ENCODE measurements at places on chromosomes 11 and 22. TPM values are rescaled to one million over a fixed set of nuclear protein-coding genes. Genes with fewer than 3 reads are reported as not detected.

DNA sequence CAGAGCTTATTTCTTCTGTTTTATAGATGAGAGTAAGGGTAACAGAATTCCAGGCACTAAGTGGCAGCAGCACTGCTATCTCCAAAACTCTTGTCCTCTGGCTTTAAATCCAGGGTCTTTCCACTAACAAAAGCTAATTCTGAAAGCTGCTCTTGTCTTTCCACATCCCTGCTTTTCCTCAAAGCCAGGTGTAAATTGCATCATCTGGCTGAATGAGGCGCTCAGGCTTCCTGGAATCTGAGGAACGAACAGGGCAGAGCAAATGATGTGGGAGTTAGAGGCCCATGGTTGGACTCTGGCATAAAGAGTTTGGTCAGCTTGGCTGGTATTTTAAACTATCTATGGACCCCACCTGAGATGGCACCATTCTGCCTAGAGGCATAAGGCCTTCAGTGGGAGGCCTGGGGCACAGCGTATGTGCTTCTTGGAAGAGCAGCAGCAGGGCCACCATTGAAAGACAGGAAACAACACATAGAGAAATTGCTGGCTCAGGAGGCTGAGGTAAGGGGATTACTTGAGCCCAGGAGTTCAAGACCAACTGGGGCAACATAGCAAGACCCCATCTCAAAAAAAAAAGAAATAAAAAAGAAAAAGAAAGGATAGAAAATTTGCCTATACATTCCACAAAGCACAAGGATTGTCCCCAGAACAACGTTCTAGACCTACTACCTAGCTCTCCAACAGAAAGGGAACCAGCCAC is 1.9 kb downstream of the KCNJ5 start:
- DNase-seq = no peak

GRCh38 chr22:49444781-49445180 is 382.9 kb downstream of the BRD1 start:
- no peak for DNase-seq

DNA sequence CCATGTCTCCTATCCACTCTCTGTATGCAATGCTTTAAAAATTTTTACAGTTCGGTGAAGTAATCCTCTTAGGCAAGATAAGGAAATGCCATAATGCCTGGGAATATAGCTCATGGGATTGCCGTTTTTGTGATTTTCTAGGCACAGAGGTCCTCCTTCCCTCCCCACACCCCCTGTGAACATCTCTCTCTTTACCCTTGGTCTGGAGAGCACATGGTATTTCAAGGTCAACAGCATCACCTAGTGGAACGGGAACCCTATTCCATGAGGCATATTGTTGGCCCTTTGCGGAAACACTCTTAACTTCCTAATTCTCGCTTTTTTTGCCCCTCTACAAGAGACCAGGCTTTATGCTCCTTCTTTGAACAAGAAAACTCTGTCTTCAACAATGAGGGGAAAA is 8.8 kb downstream of the NXPE4 start:
- DNase-seq = no peak

GRCh38 chr22:45692549-45692948 is 20.9 kb downstream of the ATXN10 start:
- no peak for DNase-seq

- no peak for DNase-seq
These were observed 10.2 kb upstream of the FCHSD2 start for GRCh38 chr11:73152086-73152853.

GRCh38 chr11:19753451-19754106 is 40.9 kb downstream of the NAV2 start:
- DNase-seq = no peak

- no peak for DNase-seq
These were observed 547 bp downstream of the TUBA8 start for GRCh38 chr22:18110954-18111758.

- DNase-seq = no peak
These were observed 36.7 kb downstream of the CD6 start for GRCh38 chr11:61007956-61008896.

- no peak for DNase-seq
These were observed 38.8 kb downstream of the FLI1 start for GRCh38 chr11:128732471-128733277.

DNA sequence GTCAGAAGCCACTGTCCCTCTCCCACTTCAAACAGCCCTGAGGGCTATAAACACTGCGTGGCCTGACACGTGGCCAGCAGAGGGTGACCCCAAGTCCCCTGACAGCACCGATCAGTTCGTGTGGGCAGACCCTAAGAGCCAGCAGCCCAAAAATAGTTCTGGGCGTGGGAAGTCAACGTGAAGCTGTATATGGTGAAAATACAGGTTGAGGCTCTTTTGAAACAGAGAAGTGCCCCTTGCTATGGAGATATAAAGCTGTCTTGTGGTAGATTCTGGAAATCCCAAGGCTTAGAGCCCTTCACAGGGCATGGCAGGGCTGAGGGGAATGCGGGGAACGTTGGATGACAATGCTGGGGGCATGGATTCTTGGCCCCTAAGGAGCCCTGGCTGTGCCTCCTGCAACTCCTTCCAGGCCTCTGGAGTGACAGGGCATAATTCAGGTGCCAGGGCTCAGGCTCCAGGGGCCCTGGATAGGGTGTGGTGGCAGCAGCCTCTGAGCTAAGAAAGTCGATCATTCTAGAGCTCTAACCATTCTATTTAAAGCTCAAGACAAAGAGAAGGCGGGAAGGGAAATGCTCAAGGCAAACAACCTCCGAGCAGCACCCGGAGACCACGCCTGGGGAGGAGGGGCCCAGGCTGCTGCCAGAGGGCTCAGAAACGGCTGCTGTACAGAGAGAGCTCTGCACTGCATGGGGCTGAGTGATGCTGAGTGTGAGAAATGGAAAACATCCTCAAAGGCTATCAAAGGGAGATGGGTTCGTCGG is 60.4 kb upstream of the CD5 start:
- no peak for DNase-seq

DNA sequence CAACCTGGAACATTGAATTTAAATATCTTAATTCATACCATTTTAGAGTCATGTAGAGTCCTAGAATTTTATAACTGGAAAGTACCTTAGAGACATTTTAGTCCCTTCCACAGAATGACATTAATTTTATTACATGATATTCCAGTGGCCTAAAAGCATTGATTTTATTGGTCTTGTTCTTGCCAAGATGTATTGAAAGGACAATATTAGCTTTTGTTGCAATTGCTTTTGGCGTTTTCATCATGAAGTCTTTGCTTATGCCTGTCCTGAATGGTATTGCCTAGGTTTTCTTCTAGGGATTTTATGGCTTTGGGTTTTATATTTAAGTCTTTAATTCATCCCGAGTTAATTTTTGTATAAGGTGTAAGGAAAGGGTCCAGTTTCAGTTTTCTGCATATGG is 29.0 kb downstream of the OR51F1 start:
- no peak for DNase-seq

DNA sequence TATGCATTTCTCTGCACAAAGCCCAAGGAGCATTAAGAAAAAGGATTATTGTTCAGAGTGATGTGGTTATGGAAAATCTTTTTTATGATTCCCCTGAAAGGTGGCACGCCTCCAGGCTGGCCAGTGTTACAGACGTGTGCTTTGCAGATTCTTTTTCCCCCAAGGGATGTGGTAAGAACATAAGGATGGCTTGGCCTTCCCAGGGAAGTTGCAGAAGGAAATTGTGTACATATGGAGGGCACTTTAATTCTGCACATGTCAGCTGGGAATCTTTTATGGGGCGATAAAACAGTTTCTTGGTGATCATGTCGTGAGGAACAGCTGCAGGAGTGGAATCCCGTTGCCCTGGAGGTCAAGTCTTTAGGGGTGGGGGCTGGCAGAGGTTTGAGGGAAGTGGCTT is 9.7 kb downstream of the SMARCB1 start:
- no peak for DNase-seq

- DNase-seq = no peak
These were observed 211.4 kb upstream of the NARS2 start for GRCh38 chr11:78786086-78786485.

- DNase-seq = no peak
These were observed 88.1 kb upstream of the ARHGAP32 start for GRCh38 chr11:129280027-129280811.

- DNase-seq = no peak
These were observed 396.6 kb downstream of the NELL1 start for GRCh38 chr11:21066030-21066429.

- DNase-seq = no peak
These were observed 3.0 kb downstream of the RDX start for GRCh38 chr11:110293389-110293788.

DNA sequence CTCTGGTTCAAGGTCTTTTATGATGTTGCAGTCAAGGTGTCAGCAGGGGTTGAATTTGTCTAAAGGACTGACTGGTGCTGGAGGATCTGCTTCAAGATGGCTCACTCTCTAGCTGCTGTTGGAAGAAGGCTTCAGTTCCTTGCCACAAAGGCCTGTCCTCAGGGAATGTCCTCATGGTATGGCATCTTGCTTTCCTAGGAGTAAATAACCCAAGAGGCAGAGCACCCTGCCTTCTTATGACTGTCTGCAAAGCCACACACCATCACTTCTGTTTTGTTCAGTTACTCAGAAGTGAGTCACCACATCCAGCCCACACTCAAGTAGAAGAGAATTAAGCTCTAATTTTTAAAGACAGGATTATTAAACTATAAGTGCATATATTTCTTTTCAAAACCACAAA is 45.2 kb downstream of the PLAAT5 start:
- no peak for DNase-seq

DNA sequence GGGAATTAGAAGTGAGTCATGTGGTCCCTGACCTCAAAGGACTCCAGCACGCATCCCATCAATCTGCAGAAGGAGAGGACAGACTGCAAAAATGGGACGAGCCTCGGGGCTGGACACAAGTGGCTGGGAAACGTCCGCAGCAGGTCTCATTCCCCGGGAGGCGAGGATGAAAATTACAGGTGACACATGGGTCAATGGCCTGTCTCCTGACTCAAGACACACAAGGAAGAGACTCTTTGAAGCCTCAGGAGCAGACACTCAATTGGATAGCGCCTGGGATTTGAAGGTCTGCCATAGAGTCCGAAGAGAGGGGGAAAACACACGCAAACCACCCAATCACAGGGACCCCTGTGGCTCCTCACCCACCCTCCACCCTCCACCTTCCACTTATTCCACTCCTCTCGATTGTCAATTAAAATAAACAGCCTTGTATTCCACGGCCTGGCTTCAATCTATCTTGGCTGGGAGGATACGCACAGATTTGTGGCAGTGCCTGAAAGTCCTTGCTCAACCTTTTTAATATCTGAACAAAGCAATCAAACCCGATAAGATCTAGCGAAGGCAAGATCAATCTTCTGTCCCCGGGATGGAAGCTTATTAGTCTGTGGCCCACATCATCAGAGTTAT is 101.8 kb upstream of the CADM1 start:
- DNase-seq = no peak

GRCh38 chr22:25990940-25991339 is 178.3 kb upstream of the SEZ6L start:
- no peak for DNase-seq

GRCh38 chr22:46528121-46528610 is 9.3 kb downstream of the CELSR1 start:
- no peak for DNase-seq

DNA sequence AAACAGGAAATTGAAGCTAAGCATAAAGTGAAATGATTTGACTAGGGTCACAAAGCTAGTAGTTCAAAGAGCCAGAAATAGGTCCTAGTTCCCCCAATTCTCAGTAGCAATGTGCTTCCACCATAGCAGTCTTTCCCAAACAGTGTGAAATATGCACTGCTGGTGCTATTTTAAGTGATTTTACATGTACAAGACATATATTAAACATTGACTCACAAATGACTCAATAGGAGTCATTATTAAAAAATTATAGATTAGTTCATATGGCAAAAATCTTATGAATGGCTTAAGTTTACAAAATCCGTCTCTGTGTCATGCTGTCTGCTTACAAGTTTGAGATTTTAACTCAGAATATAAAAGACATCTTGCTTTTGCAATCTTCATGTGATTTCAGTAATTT is 21.4 kb downstream of the KIF18A start:
- DNase-seq = no peak

DNA sequence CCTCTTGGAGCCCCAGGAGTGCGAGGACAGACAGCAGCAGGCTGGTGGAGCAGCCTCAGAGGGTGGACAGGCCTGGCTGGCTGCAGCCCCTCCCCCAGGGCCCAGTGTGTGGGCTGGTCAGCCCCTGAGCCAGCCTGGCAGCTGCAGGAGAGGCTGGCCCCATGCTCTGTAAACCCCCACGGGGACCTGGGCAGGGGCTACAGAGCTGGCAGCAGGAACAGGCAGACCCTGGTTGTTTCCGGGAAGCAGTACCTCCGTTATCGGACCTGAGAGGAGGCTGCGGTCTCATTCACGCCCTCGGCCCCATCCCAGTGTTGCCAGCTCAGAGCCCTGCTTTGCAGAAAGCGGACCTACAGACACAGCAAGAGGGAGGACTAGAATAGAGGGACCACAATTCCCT is 38.5 kb upstream of the COMT start:
- no peak for DNase-seq

DNA sequence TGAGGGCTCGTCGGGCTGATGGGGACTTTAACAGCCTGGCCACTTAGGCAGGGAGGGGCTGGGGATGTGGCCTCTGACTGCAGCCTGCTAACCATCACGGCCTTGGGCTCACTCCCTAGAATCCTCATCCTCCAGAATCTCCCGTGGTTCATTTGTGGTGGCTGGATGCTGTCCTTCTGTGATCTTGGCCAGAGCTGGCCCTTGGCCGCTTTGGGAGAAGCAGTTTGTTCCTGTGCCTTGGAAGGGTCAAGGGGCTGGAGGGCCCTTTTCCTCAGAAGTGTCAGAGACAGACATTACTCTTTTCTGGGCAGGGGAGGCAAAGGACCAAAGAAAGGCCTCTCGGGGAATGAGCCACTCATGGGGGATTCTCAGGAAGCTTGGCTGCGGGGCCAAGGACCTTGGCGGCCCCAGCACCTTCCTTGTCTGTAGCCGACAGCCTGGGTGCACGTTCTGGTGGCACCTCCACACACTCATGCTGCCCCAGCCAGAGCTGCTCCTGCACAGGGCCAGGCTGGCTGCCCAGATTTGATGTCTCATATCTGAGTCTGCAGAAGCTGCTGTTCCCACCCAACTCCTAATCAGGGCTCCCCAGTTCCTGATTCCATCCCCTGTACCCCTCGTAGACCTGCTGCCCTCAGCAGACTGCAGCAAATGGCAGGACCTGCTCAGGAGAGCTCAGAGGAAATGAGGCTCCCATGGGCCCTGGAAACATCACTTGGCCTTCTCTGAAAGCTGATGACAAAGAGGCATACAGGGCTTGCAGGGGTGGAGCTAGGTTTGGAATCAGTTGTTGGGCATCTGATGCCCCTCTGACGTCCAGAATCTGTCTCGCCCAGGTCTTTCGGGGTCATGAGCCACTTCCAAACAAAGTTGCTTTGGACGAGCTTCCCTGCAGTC is 107.7 kb downstream of the CTTN start:
- DNase-seq = no peak

- no peak for DNase-seq
These were observed 863 bp downstream of the YIF1A start for GRCh38 chr11:66287889-66288670.

Gene ROBO4
- polyA plus RNA-seq = 23.0 TPM

Gene CNTN5
- polyA plus RNA-seq = 4.2 TPM

Gene FSHB
- not detected for polyA plus RNA-seq

Gene SLC22A25
- not detected for polyA plus RNA-seq

Gene TYMP
- polyA plus RNA-seq = 2.8 TPM

Gene C11orf42
- 0.24 TPM for polyA plus RNA-seq

Gene ENTHD1
- not detected for polyA plus RNA-seq

Gene LRRC32
- 25.4 TPM for polyA plus RNA-seq

Gene SNRPD3
- polyA plus RNA-seq = 94.5 TPM

Gene CALCA
- not detected for polyA plus RNA-seq

All from forelimb muscle (tissue), 1 donor.